GM19239 (cell line): ENCODE measurements at places on chromosomes 1 and 21.

DNA sequence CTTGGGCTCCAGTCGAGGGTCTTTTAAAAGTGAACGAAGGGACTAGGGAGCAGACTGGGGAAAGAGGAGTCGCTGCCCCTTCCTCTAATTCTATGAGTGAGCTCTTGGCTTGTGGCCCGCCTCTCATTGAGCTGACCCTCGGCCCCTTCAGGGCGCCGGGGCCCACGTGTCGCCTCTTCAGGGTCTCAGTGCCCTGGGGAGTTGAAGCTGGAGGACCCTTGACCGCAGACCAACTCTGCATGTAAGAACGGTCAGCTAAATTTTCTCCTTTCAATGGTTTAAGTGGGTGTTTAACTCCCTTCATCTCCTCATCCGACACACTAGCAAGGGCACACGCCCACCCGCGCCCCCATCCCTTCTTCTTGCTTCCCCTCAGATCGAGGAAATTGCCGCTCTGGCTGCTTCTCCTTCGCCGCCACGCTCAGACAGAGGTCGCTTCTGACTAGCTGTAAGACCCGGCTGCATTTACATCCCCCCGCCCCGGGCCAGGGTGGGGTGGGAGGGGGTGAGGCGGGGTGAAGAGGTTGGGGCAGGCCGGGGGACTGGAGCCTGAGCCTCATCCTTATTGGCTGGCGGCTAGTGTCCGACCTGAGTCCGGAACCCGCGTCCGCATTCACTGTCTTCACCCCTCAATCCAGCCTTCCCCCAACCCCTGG is 10.9 kb downstream of the NR5A2 start:
- no peak for DNase-seq

GRCh38 chr1:212973426-212973825 is 23.1 kb downstream of the VASH2 start:
- DNase-seq = no peak

DNA sequence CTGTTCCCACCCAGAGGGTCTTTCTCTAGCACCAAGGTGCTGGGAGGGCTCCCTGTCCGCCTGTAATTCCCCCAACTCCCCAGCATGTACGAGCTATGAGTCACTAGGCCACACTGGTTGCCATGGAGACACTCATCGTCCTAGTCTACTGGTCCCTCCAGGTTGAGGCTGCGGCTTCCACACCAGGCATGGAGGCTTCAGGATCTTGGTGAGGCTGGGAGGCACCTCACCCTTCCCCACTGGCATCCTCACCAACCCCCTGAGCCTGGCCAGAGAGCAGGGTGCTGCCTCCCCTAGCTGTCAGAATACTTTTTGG is 75.6 kb upstream of the KAZN start:
- DNase-seq = no peak

- no peak for DNase-seq
Measured at GRCh38 chr1:201265756-201266155, 17.6 kb upstream of the PKP1 start.

DNA sequence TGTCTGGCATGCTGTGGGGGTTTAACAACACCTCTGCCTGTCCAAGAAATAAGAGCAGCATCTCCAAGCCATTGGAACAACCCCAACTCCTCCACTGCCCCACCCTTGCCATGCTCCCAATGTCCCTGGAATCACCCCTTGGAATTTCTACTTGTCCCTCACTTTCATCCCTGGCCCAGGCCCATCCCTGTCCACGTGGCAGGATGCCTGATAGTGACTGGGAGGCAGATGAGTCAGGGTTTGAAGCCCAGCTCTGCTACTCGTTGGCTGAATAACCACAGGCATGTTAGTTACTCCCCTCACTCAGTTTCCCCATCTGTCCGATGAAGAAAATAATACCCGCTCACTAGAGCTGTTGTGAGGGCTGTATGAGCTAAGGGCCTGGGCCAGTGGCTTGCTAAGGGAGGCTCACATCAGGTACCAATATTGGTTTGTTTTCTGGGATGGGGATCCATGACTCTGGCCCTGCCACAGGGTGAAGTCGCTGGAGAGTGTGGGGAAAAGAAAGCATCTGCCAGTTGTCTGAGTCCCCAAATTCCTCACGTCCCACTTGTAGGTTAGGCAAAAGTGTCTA is 99.4 kb upstream of the TLR5 start:
- no peak for DNase-seq

GRCh38 chr1:154478639-154479038 is 23.4 kb upstream of the TDRD10 start:
- no peak for DNase-seq

- DNase-seq = no peak
Measured at GRCh38 chr1:21247892-21248715, 42.2 kb downstream of the ECE1 start.

DNA sequence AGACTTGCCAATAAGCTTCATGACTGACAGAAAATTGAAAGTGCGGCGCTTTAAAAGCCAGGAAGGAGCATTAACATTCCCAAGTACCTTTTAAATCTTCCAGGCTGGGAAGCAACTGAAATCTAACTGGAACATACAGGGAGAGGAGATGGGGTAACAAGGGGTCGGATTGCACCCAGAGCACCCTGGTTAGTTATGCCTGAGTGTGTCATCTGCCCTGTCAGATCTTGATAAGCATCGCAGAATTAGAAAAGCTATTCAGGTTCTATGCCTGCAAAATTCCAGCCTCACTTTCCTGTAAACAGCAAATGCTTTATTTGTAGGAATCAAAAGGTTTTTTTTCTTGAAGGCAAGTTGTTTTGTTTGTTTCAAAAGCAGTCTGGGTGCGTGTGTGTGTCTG is 58.5 kb downstream of the SERBP1 start:
- no peak for DNase-seq

DNA sequence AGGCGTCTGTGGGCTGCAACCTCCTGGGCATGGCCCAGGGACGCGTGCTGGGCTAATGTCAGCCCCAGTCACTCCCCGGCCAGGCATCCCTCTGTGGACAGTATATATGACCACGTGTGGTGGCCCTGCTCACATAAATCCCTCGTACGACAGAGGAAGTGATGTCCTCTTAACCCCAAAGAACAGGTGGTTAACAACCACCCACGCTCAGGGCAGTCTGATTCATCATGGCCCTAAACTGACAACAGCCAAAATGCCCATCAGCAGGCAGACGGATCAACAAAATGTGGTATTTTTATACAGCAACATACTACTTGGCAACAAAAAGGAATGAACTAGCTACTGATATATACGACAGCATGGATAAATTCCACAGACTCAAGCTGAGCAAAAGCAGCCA is 51.0 kb downstream of the ECE1 start:
- DNase-seq = no peak

- no peak for DNase-seq
Measured at GRCh38 chr1:2506901-2507565, 19.4 kb downstream of the PANK4 start.

GRCh38 chr1:64881281-64881680 is 85.1 kb downstream of the JAK1 start:
- no peak for DNase-seq

DNA sequence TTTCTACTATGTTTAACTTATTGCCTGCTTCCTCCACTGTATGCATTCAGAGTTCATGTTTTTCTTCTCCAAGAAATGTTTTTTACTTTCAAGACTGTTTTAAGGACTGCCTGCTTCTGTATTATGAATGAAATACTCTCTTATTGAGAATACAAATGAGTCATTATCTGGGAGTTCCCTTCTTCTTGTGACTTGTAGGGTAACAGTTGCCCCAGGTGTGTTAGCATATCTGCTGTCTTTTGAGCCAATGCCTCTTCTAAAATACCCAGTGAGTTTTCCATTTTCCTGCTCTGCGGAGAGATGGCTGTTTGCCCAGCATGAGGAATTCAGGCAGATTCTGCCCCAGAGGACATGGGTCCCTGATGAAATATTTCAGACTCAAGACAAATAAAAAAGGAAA is 34.1 kb upstream of the ST6GALNAC5 start:
- DNase-seq = no peak

DNA sequence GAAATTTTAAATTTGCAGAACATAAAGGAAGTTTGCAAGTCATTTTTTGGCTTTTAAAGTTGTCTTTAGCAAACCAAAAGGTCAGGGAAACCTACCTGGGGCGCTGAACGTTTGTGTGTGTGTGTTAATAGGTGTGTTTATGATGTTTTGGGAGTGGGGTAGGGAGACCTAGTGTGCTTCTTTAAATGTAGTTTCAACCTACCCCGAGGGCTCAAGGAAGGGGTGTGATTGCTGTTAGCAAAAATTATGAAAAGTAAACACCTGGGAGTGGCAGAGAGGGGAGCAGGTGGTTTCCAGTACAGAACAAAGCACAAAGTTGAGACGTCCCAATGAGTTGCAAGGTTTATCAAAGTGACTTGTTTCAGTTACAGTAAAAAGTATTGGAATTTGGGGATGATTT is 58.7 kb upstream of the WDR26 start:
- no peak for DNase-seq

- no peak for DNase-seq
Measured at GRCh38 chr1:167565922-167566321, 12.4 kb upstream of the CREG1 start.

DNA sequence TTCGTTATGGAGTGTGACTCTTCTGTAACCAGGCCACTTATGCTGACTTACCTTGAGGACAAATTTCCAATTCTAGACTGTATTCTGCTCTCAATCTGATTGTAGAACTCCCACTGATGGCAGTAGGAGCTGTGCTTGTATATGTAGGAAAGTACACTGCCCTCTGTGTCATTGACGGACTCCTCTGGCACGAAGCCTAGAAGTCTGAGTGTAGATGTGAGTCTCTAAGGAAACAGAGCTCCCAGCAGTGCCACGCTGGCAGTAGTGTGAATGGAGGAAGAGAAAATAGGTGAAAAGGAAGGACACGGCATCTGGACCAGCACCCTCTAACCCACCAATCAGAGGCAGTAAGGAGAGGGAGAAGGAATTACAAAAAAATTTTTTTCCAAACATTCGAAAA is 130.4 kb upstream of the ADGRL2 start:
- DNase-seq = no peak

- DNase-seq = no peak
Measured at GRCh38 chr1:44138239-44138638, 3.2 kb downstream of the KLF18 start.

DNA sequence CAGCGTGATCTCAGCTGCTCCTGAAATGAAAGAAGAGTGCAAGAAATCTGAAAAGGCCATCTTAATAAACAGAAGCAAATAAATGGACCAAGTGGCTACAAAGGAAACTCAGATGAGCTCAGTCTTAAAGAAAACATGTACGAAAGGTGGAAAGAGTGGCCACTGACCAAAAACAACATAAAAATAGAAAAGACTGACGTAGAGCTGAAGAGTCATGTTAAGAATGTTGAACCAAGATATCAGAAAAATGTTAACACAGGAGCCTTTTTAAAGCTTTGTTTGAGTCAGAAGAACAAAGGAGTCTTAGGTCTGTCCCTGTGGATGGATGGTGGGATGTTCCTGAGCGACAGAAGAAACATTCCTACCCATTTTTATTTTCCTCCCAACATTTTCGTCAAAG is 30.8 kb upstream of the ZNF648 start:
- no peak for DNase-seq

DNA sequence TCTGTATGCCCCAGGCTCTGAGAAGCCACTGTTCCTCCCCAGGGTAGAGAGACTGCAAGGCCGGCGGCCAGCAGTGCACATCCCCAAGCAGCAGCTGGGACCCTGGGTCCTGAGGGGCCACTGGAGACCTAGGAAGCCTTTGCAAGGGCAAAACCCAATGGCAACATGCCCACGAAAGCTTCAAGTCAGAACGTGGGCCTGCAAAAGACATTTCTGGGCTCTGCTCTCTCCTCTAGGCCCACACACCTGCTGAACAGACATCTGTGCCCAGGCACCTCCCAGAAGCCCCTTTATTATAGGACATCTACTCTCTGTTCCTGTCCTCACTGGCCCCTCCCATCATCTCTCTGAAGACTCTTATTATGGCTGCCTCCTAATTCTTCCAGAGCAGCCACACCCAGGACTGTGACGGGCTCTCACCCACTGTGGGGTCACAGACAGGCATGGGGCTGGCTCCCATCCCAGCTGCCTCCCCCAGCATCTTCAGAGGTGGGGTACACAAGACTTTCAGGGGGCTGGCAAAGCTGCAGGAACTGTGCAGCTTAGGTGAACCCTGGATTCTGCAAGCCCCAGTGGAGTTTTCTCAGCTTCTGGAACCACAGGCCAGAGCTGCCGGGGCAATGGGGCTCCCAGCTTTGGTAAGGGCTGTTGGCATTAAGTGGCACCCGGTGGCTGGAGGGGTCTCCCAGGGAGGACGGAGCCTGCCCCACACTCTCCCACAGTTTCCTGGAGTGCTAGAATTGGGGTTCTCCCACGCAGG is 12.6 kb downstream of the TRIM11 start:
- DNase-seq = no peak

DNA sequence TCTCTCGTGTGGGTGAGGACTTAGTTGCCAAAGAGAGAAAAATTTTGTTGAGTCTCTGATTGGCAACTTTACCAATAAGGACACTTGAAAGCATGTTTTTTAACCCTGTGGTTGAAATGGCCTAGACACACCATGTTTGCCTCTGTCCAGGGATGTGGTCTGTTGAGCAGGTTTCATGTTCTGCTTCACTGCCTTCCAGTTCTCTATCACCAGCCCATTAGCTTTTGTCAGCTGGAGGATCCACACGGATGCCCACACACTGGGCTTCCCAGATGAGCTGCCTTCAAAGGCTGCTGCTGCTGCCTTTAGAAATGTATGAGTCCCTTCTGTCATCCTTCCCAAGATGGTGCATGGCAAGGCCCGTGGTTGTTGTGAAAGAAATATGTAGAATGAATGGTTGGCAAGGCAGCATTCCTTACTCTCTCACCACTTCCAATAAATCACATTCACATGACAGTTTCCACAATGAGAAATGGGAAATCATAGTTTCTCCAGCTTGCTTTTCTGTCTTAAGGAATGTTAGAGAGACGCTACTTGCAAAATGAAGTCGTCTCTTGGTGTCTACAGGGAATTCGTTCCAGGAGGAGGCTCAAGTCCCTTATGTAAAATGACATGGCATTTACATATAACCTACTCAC is 108.2 kb upstream of the SLC35F3 start:
- no peak for DNase-seq

GRCh38 chr1:228869312-228869824 is 134.1 kb downstream of the RHOU start:
- DNase-seq = no peak

DNA sequence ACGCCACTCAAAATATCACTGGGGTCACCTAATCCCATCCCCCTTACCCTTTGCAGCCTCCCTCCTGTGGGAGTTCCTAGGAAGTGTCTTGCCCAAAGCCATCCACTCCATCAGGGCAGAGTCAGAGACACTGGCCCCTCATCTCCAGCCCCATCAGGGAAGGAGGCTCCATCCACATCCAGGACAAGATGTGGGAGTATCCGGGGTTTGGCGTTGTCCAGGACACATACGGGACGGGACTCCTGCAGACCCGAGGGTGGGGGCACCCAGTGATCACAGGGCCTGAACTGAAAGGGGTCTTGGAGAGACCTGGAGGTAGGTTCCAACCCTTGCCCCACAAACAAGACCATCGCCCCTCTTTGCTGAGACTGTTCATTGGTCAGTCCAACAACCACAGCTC is 348.2 kb downstream of the MATN1 start:
- DNase-seq = no peak
